ENCODE measurements at places on chromosomes 13 and 19. TPM values are rescaled to one million over a fixed set of nuclear protein-coding genes. Genes with fewer than 3 reads are reported as not detected.

GRCh38 chr13:44435919-44436510 is 62.4 kb downstream of the SERP2 start:
- no peak overlapping the region for H3K27ac ChIP-seq
- no peaks in the 10 kb centered on the region for H3K36me3 ChIP-seq
- no peak for DNase-seq
- H3K4me1 ChIP-seq: peaks cover 28% of the 10 kb centered on the region
- peaks cover 21% of the 10 kb centered on the region for H3K27me3 ChIP-seq

DNA sequence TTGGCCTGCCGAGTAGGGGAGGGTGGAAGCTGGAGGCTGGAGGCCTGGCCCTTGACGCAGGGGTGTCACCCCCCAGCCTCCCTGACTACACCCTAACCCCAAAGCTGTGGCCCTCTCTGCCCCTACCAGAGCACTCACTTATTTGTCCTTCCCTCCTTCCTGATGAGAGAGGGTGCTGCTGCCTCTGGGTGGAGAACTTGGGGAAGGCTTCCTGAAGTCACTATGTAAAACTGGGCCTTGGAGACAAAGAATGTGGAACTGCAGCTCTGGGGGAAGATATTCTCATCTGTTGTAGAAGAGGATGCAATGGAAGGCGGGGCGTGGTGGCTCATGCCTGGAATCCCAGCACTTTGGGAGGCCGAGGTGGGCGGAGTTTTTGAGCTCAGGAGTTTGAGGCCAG is 485.2 kb downstream of the ZNF536 start:
- DNase-seq: no peak
- H3K27me3 ChIP-seq: no peaks in the 10 kb centered on the region
- H3K27ac ChIP-seq: no peak overlapping the region
- H3K36me3 ChIP-seq: no peaks in the 10 kb centered on the region
- H3K4me1 ChIP-seq: no peaks in the 10 kb centered on the region

DNA sequence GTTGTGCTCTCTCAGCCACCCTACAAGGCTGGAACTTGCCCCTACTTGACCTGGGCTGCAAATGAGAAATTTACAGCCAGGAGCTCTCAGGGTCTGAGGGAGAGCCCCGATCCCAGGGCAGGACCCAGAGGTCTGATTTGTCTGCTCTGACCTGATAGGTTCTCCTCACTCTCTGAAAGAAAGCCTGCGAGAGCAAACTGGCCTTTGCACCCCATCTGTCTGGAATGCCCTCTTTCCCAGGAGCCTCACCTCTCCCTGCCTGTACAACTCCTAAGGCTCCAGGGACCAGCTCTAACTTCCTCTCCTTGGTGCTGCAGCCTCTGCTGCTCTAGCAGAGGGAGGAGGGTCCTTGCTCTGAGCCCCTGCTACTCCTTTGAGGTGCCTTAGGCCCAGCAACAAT is 137.8 kb downstream of the UQCRFS1 start:
- no peaks in the 10 kb centered on the region for H3K27me3 ChIP-seq
- no peaks in the 10 kb centered on the region for H3K4me1 ChIP-seq
- DNase-seq: no peak
- no peak overlapping the region for H3K4me3 ChIP-seq

GRCh38 chr13:44287958-44288357 is 85.7 kb upstream of the SERP2 start:
- no peak for DNase-seq
- H3K4me3 ChIP-seq: no peak overlapping the region
- H3K4me1 ChIP-seq: no peaks in the 10 kb centered on the region
- H3K36me3 ChIP-seq: no peaks in the 10 kb centered on the region

The ZNF20 gene
- 4.1 TPM for total RNA-seq

DNA sequence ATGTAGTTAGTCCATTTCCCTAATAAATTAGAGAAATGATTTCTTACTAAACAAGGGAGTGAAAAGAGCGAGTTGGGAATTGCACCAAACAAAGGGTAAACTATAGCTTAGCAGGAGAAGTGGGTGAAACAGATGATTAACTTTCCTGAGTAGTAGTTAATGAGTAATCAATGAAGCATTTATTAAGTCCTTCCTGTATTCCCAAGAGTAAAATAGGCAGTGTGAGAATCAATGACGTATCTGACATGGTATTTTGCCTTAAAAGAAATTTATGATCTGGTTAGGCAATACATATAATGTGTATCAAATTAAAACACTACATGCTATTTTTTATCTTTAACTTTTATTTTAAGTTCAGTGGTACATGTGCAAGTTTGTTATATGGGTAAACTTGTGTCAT is 142.8 kb downstream of the KLF5 start:
- no peak overlapping the region for H3K4me3 ChIP-seq
- no peak for DNase-seq
- H3K36me3 ChIP-seq: no peaks in the 10 kb centered on the region
- H3K27me3 ChIP-seq: peaks cover 11% of the 10 kb centered on the region

The MADCAM1 gene
- total RNA-seq: 0.16 TPM

Data from activated CD8-positive, alpha-beta T cell treated with anti-CD3 and anti-CD28 coated beads, Interleukin-2, amount 10 ng/mL, durations not matched to agents 7 days and 5 days (primary cell).